ENCODE measurements at places on chromosomes 3 and 15.
A peak's percentile ranks its signal among the peaks of the same experiment; 100 is the strongest.

GRCh38 chr3:192550356-192550755 is 177.0 kb downstream of the FGF12 start:
- DNase-seq: no peak

- no peak for DNase-seq
These were observed 6.1 kb upstream of the CCDC174 start for GRCh38 chr3:14645453-14645852.

GRCh38 chr3:24355806-24356205 is 138.8 kb downstream of the THRB start:
- DNase-seq: no peak

- no peak for DNase-seq
These were observed 230.1 kb upstream of the ZNF717 start for GRCh38 chr3:76015496-76015895.

DNA sequence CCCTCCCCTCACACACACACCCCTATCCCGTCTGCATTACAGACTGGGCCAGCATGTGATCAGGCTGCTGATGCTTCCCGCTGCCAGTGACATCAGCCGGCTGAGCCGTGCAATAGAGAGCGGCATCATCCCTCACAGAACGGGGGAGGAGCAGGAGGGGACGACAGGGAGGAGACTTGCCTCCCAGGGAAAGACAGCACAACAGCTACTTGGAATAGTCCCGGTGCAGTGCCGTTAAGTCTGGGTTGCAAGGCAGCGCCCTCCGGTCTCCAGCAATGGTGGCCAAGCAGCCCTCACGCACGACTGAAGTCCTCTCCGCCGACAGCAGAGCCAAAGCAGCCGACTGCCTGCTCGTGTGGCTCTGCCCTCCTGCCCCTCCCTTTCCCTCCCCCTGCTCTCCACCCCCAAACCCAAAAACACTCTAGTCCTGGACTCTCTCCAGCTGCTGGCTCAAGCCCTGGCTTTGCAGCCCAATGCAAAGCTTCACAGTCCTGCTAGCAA is 31.5 kb upstream of the RPS17 start:
- DNase-seq: peak; percentile 82

All from thyroid gland (tissue), 4 donors.